ENCODE measurements at places on chromosomes 12 and 14.

GRCh38 chr12:14946861-14947260 lies 8.5 kb upstream of the ERP27 start:
- DNase-seq, result no peak

GRCh38 chr12:92432724-92433441 lies 269.9 kb upstream of the PLEKHG7 start:
- DNase-seq, result no peak

DNA sequence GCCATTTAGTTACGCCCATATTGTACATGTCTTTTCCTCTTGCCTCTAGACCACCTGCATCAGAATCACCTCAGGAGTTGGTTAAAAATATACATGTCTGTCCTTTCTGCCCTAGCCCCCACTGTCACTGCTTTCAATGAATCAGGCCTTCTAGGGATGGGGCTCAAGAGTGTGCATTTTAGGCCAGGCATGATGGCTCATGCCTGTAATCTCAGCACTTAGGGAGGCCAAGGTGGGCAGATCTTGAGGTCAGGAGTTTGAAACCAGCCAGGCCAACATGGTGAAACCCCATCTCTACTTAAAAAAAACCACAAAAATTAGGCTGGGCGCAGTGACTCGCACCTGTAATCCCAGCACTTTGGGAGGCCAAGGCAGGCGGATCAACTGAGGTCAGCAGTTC lies 13.6 kb upstream of the TMED10 start:
- DNase-seq, result no peak

DNA sequence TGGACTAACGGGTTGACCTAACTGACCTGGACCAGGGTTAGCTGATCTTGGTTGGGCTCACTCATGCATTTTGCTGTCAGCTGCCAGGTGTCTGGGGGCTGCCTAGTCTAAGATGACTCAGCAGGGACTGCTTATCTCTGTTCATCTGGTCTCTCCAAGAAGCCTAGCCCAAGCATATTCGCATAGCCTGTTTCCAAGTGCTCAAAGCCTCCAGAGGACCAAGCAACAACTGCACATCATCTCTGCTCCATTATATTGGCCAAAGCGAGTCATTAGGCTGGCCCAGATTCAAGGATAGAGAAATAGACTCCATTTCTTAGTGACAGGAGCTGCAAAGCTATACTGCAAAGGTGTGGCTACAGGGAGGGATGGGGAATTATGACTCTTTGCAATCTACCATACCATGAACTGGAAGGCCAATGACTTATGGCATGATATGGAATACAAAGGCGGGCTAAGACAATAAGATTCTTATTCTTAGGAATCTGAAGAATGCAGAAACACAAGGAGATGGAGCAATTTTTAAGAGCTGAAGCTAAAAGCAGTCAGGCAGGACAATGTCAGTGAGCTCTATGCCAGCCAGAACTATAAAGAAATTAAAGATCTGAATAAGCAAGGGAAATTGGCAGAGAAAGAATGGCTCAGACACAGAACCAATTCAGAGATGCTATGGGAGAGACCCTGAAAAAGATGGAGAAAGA lies 194.6 kb upstream of the FSCB start:
- DNase-seq, result no peak

DNA sequence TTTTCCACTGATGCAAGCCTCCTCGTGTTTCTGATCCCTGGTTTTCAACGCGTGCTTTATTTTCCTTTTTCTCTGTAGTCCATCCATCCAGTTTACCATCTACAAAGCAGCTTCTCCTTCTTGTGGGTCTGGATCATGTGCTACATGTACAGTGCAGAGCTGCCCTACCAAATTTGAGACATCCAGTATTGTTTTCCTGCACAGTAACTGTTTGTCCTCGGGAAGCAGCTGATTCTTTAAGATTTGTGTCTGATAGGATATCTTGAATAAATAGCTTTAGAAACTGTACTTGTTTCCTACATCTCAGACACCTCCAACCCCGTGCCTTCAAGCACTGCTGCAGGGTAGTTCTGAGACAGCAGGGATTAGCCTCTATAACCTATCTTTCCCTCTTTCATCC lies 368.1 kb upstream of the FAR2 start:
- no peak for DNase-seq

- DNase-seq, result peak; percentile 98
Observed at GRCh38 chr14:68977718-68978171, 1.4 kb downstream of the ACTN1 start.

DNA sequence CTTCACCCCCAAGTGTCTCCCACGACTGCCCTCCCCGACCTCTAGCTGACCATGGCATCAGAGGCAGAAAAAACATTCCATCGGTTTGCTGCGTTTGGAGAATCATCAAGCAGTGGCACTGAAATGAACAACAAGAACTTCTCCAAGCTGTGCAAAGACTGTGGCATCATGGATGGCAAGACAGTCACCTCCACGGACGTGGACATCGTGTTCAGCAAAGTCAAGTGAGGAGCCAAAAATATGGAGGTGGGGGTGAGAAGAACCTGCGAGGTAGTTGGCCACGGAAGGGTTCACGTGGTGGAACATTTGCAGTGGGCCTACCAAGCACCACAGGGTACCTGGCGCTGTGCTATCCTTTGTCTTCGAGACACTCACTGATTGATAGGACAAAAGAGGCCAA lies 514 bp downstream of the TPPP2 start:
- no peak for DNase-seq

- DNase-seq, result no peak
Observed at GRCh38 chr14:93047661-93048060, 68.1 kb downstream of the ITPK1 start.

- DNase-seq, result no peak
Observed at GRCh38 chr12:108106599-108106998, 22.5 kb upstream of the WSCD2 start.

DNA sequence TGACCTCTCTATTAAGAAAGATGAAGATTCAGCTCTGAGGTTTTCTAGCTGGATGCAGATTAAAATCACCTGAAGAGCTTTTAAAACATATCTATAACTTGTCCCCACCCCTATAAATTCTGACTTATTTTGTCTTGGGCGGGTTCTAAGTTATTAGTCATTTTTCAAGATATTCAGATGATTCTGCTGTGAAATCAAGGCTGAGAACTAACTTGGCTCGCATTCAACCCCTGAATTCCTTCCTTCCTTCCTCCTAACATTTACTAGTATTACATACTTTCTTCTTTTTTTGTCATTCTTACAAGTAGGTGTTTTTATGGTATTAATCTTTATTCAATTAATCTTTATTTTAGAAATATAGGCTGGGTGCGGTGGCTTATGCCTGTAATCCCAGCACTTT lies 55.4 kb downstream of the SSPN start:
- DNase-seq, result no peak

- DNase-seq, result no peak
Observed at GRCh38 chr12:50678650-50679365, 85.1 kb upstream of the ATF1 start.

DNA sequence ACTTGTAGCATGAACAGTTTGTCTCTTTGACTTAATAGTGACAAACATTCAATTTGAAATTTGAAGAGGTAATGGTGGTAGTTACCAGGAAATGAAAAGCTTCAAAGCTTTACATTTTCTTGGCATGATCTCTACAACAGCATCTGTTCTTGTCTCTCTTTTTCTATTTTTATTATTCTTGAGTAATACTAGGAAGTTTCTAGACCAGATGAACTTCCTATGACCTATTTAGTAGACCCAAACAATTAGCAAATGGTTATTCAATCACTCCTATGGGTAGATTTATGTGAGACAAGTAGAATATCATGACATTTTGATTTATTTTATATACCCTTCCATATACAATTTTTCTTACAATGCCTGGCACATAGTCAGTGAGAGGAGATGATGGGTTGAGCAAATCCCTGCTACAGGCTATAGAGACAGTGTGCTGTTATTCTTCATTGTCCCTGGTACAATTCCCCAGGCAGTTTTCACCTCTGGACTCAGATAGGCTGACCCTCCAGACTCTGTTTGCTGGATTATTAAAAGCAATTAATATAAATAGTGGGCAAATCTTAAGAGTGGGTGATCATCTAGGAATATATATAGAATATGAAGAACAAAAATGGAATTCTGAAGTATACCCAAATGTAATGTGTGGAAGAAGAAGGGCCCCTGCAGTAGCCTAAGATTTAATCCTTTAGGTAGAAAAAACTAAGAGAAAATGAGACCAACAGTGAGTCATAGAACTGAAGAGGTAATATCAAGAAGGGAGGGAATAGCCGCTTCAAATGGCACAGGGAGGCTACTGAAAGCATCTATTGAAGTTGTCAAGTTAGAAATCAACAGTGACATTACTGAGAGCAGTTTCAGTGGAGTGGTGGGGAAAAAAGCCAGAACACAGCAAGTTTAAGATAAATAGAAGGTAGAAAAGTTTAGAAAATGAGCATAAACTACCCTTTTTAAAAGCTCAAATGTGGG lies 512.0 kb downstream of the FOXG1 start:
- no peak for DNase-seq

GRCh38 chr14:82872494-82872893 lies 1338.8 kb upstream of the SEL1L start:
- DNase-seq, result no peak

DNA sequence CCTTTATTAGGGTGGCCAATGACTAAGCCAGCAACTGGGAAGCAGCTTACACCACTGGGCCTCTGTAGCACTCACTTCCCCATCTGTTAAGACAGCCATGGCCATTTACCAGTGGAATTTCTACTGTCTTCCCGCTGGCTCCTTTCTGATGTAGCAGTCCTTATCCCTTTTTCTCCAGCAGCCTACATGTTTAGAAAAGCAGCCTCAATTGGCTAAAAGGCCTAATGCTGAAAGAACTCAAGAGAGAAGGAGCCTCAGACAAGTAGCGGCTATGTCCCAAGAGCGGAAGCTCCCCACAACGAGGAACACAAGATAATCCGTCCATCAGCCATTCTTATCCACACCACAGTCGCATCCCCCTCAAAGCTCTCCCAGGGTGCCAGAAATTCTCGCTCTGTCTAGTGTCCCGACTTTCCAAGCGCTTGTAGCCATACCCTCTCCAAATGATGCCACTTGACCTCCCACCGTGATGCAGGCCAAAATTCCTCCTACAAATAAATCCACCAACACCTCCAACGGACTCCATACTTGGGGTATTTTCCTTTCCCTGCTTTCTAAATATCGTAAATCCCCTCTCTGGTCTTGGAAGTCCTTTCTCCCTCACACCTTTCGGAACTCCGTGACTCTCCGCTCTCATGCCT lies 624 bp downstream of the M6PR start:
- DNase-seq, result peak; percentile 36

- DNase-seq, result no peak
Observed at GRCh38 chr14:66432334-66432733, 53.8 kb upstream of the CCDC196 start.

DNA sequence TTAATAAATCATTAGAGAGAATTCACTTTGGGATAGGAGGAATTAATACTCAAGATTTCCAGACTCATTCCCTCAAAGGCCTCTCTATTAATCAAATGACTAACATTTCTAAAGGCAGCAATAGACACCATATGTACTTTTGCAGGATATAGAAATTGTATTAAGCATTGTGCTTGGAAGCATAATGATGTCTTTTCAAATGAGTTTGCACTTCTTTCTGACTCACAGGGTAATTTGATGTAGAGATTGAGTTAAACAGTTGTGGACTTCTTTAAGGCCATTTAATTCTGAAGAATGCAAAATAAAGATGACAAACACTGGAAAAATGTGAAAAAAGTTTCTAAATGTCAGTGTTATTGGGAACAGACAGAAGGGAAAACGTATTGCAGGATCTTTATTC lies 63.4 kb upstream of the CSRP2 start:
- no peak for DNase-seq

DNA sequence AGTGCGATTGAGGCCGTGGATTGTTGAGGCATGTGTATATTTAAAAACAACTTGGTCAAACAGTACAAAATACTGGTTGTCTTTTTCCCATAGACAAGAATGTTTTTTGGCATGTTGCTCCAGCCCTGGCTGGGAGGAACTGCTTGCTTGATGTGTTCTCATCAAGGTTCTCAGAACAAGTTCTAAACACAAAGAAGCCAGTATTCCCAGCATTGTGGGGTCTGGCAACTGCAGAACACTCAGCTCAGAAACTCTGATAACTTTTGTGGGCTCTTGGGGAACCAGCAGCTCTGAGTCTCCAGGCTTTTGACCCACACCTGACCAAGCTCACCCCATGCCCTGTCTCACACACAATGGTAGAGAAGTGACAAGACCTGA lies 27.1 kb upstream of the DICER1 start:
- no peak for DNase-seq

All from amniotic stem cell (primary cell).